ENCODE measurements at places on chromosomes 11 and 22.
A peak's percentile ranks its signal among the peaks of the same experiment; 100 is the strongest.

GRCh38 chr22:50173311-50173982 lies 2.9 kb downstream of the PANX2 start:
- no peak for DNase-seq

DNA sequence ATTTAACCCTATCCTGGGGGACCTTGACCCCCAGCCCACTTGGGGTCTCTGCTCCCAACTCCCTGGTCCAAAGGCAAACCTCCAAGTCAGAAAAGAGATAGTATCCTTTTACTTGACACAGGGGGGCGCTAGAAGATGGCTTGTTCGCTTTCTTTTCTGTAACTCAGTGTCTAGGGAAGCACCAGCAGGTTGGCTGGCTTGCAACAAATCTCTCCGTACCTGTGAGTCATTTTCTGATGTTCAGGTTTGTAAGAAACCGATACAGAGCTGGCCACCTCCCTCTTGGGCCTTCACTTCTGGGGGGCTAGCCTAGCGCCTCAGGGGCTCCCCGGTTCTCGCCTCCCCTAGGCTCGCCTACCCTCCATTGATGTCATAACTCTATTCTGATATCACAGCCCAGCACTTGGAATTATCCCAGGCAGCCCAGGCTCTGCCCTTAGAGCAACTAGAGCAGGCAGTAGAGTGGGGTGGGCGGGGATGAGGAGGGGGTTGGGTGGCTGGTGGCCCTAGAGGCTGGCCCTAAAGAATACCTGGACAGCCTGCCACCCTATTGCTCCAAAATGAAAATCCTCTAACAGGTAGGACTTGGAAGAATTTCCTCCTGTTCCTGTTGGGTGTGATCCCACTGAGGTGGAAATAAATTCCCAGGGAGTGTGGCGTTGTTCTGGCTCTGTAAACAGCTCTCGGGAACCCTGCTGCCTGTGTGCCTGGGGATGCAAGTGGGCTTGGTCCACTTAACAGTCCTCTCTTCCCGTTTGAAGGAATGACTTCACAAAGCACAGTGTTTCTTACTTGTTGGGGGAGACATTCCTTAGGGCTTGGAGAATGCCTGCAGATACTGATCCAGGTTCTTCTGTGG lies 69.4 kb downstream of the OSBP2 start:
- DNase-seq, result peak; percentile 69

DNA sequence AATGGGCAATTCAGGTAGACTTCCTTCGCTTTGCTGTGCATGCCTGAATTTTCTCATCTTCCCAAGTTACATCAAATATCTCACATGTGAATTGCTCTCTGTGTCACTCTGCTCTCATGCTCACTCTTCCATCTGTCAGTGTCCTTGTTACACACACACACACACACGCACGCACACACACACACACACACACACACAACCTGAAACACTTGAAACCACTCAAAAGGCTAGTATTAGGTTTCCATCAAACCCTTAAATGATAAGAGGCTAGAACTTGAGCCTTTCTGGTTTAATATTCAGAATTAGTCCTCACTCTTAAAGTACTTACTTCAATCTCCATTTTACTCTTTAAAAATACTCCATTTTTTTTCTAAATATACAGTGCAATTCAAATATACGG lies 282.4 kb downstream of the C11orf87 start:
- DNase-seq, result no peak

GRCh38 chr11:100855466-100856067 lies 168.5 kb downstream of the ARHGAP42 start:
- peak; percentile 79 for DNase-seq

- DNase-seq, result no peak
These were observed 407 bp downstream of the QSER1 start for GRCh38 chr11:32893093-32893342.

GRCh38 chr11:94602430-94603372 lies 35.5 kb downstream of the PIWIL4 start:
- DNase-seq, result peak; percentile 71

GRCh38 chr11:112255067-112255720 lies 5.5 kb downstream of the PLET1 start:
- peak; percentile 66 for DNase-seq

DNA sequence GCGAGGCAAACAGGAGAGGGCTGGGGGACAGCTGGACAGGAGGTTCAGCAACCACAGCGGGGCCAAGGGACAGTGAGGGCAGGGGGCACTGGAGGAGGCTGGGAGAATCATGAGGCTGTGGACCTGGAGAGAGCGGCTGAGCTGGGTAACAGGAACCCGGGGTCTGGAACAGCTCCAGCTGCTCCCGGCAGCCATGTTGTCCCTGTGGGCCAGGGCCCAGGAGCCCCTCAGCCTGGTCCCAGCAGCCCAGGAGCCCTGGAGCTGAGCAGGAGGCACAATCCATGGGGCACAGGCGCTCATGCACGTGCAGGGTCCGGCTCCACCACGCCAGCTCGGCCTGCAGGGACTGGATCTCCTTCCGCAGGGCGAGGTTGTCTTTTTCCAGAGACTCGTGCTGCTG lies 7.4 kb downstream of the BATF2 start:
- no peak for DNase-seq

DNA sequence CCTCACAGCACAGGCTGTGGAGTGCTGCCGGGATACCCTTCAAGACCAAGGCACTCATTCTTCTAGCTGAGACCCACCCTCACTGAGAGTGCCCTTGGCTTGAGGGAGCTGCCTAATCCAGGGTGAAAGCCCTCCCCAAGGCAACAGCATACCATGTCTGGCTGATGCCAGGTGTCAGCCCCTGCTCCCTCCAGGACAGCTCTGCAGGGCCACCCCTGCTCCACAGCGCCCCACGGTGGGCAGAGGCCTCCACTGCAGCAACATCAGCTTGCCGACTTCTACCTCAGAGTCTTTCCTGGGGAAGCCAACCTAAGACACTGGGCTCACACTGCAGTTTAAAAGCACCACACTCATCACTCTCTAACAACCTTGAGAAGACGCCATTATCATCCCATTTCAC lies 29.0 kb downstream of the TTLL1 start:
- no peak for DNase-seq

- no peak for DNase-seq
These were observed 38.3 kb downstream of the IGLL5 start for GRCh38 chr22:22925805-22926369.

GRCh38 chr11:96287822-96288439 lies 55.1 kb downstream of the MAML2 start:
- peak; percentile 46 for DNase-seq

DNA sequence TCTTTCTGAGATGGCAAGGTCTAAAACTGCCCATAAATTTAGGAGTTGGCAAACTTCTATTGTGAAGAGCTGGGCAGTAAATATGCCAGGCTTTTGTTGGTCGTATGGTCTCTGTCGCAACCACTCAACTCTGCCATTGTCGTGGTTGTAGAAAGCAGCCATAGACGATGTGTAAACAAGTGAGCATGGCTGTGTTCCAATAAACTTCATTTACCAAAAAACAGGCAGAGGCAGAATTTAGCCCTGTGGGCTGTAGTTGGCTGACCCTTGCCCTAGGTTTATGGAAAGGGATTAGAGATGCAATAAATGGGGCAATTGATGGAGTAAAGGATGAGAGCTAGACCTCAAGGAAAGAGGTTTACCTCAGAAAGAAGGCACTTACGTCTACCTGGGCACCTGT lies 17.6 kb downstream of the YPEL4 start:
- DNase-seq, result no peak

DNA sequence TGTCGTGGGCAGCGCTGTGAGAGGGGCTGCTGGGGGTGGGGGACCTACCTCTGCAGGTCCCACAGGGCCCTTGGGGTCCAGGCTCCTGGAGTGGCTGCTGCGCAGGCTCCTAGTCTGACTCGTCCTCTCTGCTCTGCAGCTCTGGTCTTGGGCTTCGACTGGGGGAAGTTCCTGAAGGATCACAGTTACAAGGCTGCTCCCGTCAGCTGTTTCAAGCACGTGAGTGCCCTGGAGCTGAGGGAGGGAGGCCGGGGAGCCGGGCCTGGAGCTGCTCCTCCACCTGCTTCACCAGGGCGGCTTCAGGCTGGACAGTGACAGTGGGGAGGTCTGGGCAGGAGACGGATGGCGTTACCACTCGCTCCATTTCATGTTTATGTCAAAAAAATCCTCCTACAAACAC lies 11.9 kb downstream of the L3MBTL2 start:
- peak; percentile 4 for DNase-seq

- peak; percentile 91 for DNase-seq
These were observed 63.4 kb downstream of the NRXN2 start for GRCh38 chr11:64659417-64660144.

DNA sequence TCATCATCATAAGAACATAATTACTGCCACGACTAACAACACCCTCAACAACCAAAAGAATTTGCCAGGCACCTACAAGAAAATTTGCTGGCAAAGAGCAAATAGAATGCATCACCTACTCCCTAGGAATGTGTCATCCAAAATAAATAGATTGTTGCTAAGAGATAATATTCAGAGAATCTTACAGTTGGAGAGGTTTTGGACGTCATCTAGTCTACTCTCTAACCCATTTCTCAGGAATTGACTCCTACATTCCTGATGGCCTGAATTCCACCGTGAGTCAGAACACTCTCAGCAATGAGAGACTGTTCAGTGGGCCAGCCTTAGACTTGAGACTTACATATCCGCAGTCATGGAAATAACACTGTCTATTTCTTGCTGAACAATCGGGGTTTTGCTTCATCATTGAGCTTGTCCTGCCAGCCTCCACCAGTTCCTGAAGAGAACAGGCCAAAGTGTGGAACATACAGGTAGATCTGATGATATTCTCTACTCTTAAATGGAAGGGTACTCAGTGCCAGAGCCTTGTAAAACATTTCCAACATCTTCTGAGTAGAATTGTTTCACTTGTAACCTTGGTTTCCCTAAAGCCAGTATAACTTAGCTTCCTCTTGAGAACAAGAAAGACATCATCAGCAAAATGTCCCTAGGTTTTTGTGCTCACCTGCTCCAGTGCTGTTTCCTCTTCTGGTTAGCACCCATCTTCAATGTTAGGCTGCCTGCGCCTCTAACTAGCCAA lies 8.3 kb downstream of the KIRREL3 start:
- DNase-seq, result peak; percentile 98

- DNase-seq, result no peak
These were observed 330 bp downstream of the ACP2 start for GRCh38 chr11:47248304-47248663.

- DNase-seq, result no peak
These were observed 1.7 kb downstream of the SLC3A2 start for GRCh38 chr11:62882431-62882749.

GRCh38 chr11:69003301-69003865 lies 9.7 kb downstream of the MRGPRF start:
- no peak for DNase-seq
